Activated CD4-positive, alpha-beta T cell treated with anti-CD3 and anti-CD28 coated beads, Interleukin-2, amount 10 ng/mL, durations not matched to agents 24 days and 14 days (primary cell): ENCODE measurements at places on chromosomes 2 and 18. TPM values are rescaled to one million over a fixed set of nuclear protein-coding genes. Genes with fewer than 3 reads are reported as not detected.

GRCh38 chr2:211117026-211117425, 560.6 kb downstream of the CPS1 start:
- DNase-seq, result no peak
- H3K27ac ChIP-seq, result no peak overlapping the region
- H3K36me3 ChIP-seq, result no peaks in the 10 kb centered on the region
- no peaks in the 10 kb centered on the region for H3K27me3 ChIP-seq
- no peak overlapping the region for H3K4me3 ChIP-seq
- H3K4me1 ChIP-seq, result no peaks in the 10 kb centered on the region

DNA sequence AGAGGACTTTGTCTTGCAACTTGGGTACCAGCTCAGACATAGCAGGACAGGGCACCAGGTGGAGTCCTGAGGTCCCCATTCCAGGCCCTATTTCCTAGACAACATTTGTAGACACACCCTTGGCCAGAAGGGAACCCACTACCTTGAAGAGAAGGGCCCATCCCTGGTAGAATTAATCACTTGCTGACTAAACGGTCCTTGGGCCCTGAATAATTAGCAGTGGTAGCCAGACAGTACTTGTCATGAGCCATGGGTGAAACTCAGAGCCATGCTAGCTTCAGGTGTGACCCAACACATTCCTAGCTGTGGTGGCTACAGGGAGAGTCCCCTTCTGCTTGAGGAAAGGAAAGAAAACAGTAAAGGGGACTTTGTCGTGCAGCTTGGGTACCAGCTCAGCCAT, 28.5 kb upstream of the ACTR2 start:
- H3K36me3 ChIP-seq, result no peaks in the 10 kb centered on the region
- no peak for DNase-seq
- H3K27me3 ChIP-seq, result peaks cover 20% of the 10 kb centered on the region
- no peak overlapping the region for H3K4me3 ChIP-seq
- H3K27ac ChIP-seq, result no peak overlapping the region

GRCh38 chr18:12422936-12423335, 15.2 kb downstream of the PRELID3A start:
- no peaks in the 10 kb centered on the region for H3K27me3 ChIP-seq
- H3K36me3 ChIP-seq, result no peaks in the 10 kb centered on the region
- no peak overlapping the region for H3K27ac ChIP-seq
- no peak overlapping the region for H3K4me3 ChIP-seq
- DNase-seq, result no peak

DNA sequence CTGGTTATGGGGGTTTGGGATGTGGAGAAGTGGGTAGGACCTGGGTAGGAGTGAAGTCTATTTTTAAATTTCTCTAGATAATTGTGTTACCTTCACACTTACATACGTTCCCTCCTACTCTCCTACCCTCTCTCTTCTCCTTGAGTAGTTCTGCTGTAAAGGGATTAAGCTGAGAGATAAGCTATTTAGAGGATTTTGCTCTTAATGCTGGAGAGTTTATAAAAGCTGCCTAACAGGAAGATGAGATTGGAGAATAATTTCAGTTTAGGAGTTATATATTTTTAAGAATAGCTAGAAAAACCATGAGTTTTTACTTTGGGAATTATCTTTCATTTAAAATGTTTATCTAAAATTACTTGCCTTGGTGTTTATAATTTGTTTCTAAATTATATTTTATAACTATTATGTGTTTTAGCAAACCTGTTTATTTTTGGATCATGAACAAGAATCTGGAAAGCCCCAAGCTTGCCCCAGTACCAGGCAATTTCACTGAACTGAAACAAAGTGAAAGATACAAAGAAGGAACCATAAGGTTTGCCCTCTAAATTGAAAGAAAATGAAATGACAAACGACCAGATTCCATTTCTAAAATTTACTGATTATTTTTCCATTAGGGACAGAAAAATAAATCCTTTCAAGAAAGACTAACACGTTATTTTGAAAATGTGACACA, 101.5 kb downstream of the ZNF532 start:
- no peaks in the 10 kb centered on the region for H3K4me1 ChIP-seq
- no peaks in the 10 kb centered on the region for H3K36me3 ChIP-seq
- no peak for DNase-seq
- H3K4me3 ChIP-seq, result no peak overlapping the region
- H3K27ac ChIP-seq, result no peak overlapping the region

- no peaks in the 10 kb centered on the region for H3K4me1 ChIP-seq
- no peak for DNase-seq
- H3K27ac ChIP-seq, result no peak overlapping the region
- H3K27me3 ChIP-seq, result peaks cover 18% of the 10 kb centered on the region
- no peak overlapping the region for H3K4me3 ChIP-seq
Measured at GRCh38 chr18:79658366-79658765, 21.2 kb upstream of the CTDP1 start.

DNA sequence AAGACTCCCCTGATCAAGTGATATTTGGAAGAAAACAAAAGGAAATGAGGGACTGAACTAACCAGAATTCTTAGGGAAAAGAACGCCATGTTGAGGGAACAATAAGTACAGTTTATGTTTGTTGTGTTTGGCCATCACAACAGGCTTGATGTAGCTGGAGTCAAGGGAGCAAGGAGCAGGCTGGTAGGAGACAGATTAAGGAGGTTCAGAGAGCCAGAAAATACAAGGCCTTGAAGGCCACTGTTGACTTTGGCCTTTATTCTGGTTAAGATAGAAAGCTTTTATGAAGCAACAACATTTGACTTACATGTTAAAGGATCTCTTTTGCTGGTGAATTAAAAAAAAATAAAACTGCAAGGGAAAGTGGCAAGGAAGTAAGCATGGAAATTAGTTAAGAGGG, 754.1 kb upstream of the SLC8A1 start:
- H3K27me3 ChIP-seq, result no peaks in the 10 kb centered on the region
- DNase-seq, result no peak
- no peak overlapping the region for H3K4me3 ChIP-seq
- H3K36me3 ChIP-seq, result no peaks in the 10 kb centered on the region
- no peaks in the 10 kb centered on the region for H3K4me1 ChIP-seq
- no peak overlapping the region for H3K27ac ChIP-seq

DNA sequence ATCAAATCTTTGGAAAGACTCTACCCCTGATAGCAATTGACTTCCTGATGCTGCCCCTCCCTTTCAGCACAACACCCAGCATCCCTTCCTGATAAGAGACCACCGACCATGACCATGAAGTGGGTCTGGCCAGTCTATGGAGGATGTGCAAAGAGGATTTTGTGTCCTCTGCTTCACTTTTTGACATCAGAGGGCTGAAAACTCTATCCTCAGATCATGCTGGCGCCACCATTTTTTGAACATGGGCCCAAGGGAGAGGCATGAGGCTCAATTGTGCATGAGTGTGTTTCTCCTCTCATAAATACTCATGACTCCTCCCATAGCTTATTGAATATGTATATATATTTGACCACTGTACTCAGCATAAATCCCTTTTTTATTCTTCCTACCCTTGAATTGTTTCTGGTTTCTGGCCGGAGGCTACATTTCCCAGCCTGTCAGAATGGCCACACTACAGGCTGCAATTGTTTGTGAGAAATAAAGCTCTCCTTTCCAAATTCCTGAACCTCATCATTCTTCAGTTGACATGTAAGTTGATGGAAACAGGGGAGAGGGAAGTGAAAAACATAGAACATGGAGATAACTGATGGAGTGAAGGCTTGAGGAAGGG, 314.1 kb downstream of the MYCN start:
- no peaks in the 10 kb centered on the region for H3K36me3 ChIP-seq
- H3K27me3 ChIP-seq, result peaks cover 11% of the 10 kb centered on the region
- no peak overlapping the region for H3K27ac ChIP-seq
- H3K4me3 ChIP-seq, result no peak overlapping the region
- H3K4me1 ChIP-seq, result no peaks in the 10 kb centered on the region

GRCh38 chr2:160570376-160570775, 76.8 kb upstream of the RBMS1 start:
- no peak overlapping the region for H3K4me3 ChIP-seq
- no peak overlapping the region for H3K27ac ChIP-seq
- H3K27me3 ChIP-seq, result no peaks in the 10 kb centered on the region
- no peak for DNase-seq
- no peaks in the 10 kb centered on the region for H3K4me1 ChIP-seq

The AFF3 gene
- 5.7 and 5.9 TPM in 2 replicates for total RNA-seq

- H3K27ac ChIP-seq, result no peak overlapping the region
- H3K4me1 ChIP-seq, result no peaks in the 10 kb centered on the region
- no peaks in the 10 kb centered on the region for H3K36me3 ChIP-seq
- H3K27me3 ChIP-seq, result no peaks in the 10 kb centered on the region
- DNase-seq, result no peak
Measured at GRCh38 chr2:182133195-182133891, 147.7 kb downstream of the PPP1R1C start.

DNA sequence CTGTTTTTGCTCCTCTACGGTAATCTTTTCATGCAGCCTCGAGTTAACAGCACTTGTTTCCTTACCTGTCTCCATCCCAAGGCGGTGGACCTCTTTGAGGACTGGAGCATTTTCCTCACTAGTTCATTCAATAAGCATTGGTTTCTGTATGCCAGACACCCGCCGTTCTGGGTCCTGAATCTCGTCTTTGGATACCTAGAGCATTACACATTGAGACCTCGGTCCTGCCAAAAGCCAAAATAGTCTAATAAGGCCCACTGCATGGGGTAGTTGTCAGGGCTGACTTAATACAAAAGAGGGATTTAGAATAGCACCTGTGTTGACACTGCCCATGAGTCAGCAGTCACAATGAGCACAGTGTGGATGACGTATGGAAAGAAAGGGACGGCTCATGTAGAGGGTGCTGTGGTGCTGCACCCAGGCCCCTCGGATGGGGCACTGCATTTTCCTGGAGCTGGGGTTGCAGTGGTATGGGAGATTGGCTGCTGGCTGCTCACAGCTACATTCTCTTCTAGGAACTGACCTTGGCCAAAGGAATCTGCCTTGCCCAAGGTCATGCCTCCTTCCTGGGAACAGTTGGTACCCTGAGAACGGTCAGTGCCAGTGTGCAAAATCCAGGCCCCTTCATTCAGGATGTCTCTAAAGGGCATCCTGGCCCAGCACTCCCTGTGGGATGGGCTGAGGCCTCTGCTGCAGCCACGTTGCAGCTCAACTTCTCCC, 126.9 kb upstream of the NCK2 start:
- H3K27ac ChIP-seq, result no peak overlapping the region
- no peak for DNase-seq
- peaks cover 5% of the 10 kb centered on the region for H3K4me1 ChIP-seq
- no peak overlapping the region for H3K4me3 ChIP-seq
- H3K27me3 ChIP-seq, result peaks cover 17% of the 10 kb centered on the region
- H3K36me3 ChIP-seq, result no peaks in the 10 kb centered on the region

GRCh38 chr2:16584824-16585540, 80.7 kb downstream of the CYRIA start:
- no peak overlapping the region for H3K4me3 ChIP-seq
- H3K27me3 ChIP-seq, result no peaks in the 10 kb centered on the region
- no peaks in the 10 kb centered on the region for H3K36me3 ChIP-seq
- no peak overlapping the region for H3K27ac ChIP-seq
- H3K4me1 ChIP-seq, result no peaks in the 10 kb centered on the region

DNA sequence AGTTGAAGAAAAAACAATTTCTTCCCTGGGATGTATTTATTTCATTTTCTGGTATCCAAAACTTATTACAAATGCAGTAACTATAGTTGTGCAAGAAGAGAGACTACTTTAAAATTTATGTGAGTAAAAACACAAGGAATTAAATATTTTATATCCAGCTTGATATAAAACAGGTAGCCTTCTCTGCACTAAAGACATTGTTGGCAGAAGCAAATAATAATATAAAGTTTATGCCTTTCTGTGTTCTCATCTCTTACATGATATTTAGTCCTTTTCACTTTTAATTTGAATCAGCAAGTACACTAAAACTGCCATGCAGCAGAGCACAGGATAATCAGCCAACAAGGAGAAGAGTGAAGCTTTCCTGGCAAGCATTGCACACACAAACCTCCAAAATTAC, 352.7 kb downstream of the ARL6IP6 start:
- no peaks in the 10 kb centered on the region for H3K4me1 ChIP-seq
- H3K27me3 ChIP-seq, result no peaks in the 10 kb centered on the region
- H3K27ac ChIP-seq, result no peak overlapping the region
- no peaks in the 10 kb centered on the region for H3K36me3 ChIP-seq
- H3K4me3 ChIP-seq, result no peak overlapping the region

GRCh38 chr2:233092432-233093165, 32.5 kb downstream of the INPP5D start:
- H3K27ac ChIP-seq, result peak overlapping the region; percentile 43
- H3K36me3 ChIP-seq, result peaks cover 37% of the 10 kb centered on the region
- peaks cover 25% of the 10 kb centered on the region for H3K4me1 ChIP-seq
- no peaks in the 10 kb centered on the region for H3K27me3 ChIP-seq
- no peak overlapping the region for H3K4me3 ChIP-seq

GRCh38 chr2:34419856-34420255, 820.8 kb upstream of the FAM98A start:
- no peaks in the 10 kb centered on the region for H3K27me3 ChIP-seq
- no peak overlapping the region for H3K4me3 ChIP-seq
- no peak for DNase-seq
- H3K4me1 ChIP-seq, result no peaks in the 10 kb centered on the region

- no peak for DNase-seq
- peaks cover 11% of the 10 kb centered on the region for H3K27me3 ChIP-seq
- no peak overlapping the region for H3K27ac ChIP-seq
- peaks cover 6% of the 10 kb centered on the region for H3K4me1 ChIP-seq
- no peak overlapping the region for H3K4me3 ChIP-seq
- H3K36me3 ChIP-seq, result no peaks in the 10 kb centered on the region
Measured at GRCh38 chr2:25885933-25886332, 7.6 kb upstream of the ASXL2 start.

The STON1 gene
- total RNA-seq, result 0.93 and 1.3 TPM in 2 replicates

- H3K36me3 ChIP-seq, result peaks cover 25% of the 10 kb centered on the region
- peak; percentile 71 for DNase-seq
- no peaks in the 10 kb centered on the region for H3K27me3 ChIP-seq
- peaks cover 36% of the 10 kb centered on the region for H3K4me1 ChIP-seq
- H3K27ac ChIP-seq, result peak overlapping the region; percentile 87
- peak overlapping the region; percentile 74 for H3K4me3 ChIP-seq
Measured at GRCh38 chr2:181131584-181131983, 151.2 kb downstream of the UBE2E3 start.

GRCh38 chr18:69257861-69258458, 142.7 kb upstream of the DOK6 start:
- no peak overlapping the region for H3K27ac ChIP-seq
- no peak for DNase-seq
- H3K36me3 ChIP-seq, result no peaks in the 10 kb centered on the region
- H3K27me3 ChIP-seq, result no peaks in the 10 kb centered on the region

DNA sequence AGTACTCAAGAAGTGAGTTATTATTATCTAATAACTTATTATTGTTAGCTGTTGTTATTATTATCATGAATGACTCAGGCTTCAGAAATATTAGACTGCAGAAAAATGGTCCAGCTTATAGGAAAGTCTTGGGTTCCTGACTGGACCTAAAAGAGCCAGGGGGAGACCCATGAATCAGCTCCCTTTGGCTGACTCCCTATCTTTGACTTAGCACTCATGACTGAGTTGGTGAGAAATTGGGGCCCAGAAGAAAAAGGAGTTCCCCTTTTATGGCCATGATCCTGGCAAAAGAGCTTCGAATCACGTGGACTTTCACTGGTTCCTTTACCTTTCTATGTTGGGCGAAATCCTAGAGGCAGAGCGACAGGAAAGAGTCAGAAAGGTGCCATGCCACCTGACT, 145.8 kb downstream of the MYO3B start:
- no peak for DNase-seq
- no peak overlapping the region for H3K27ac ChIP-seq
- H3K36me3 ChIP-seq, result no peaks in the 10 kb centered on the region
- peaks cover 11% of the 10 kb centered on the region for H3K27me3 ChIP-seq
- no peak overlapping the region for H3K4me3 ChIP-seq

The RFTN2 gene
- not detected in 2 replicates for total RNA-seq

The KIAA2012 gene
- not detected in 2 replicates for total RNA-seq
